GM13976 (cell line): ENCODE measurements at places on chromosomes 6 and 20.
A peak's percentile ranks its signal among the peaks of the same experiment; 100 is the strongest.

- DNase-seq, result no peak
These were observed 73.0 kb downstream of the SERAC1 start for GRCh38 chr6:158095031-158095430.

DNA sequence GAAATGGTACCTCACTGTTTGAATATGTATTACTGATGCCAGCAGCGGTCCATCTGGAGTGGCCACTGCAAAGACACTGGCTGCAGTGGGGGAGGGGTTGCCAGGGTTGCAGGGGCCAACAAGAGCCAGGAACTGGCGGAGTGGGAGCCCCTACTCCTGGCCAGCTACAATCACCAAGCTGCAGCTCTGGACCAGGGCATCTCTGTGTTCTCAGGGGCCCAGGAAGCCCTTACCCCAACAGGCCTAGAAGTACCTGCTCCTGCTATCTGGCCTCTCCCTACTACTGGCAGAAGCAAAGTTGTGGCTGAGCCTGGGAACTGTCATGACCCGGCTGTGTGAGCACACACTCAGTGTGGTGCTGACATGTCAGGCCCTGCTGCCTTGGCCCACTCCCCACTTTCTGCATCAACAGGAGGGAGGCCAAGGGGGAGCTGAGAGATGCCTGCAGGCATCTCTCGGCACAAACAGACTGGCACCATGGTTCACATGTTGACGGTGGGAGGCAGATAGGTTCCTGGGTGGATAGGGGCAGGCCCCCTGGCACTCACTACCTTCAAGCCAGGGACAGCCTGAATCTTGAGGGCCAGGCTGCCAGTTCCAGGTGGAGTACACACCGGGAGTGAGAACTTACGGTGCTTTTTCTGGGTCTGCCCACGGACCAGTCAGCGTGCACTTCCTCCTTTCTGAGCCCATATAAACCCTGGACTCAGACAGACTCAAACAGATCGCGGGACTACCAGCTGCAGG, 1188.0 kb downstream of the GRIK2 start:
- no peak for DNase-seq

GRCh38 chr6:162157167-162157870, 570.2 kb downstream of the PRKN start:
- DNase-seq, result no peak

- DNase-seq, result no peak
These were observed 78.4 kb downstream of the ADTRP start for GRCh38 chr6:11700118-11700718.

GRCh38 chr20:23152308-23152892, 66.3 kb upstream of the CD93 start:
- no peak for DNase-seq

GRCh38 chr20:44966030-44966961, at the start of gene STK4:
Gene STK4 (plus strand): TSS chr20:44966512. CDS start chr20:44966569, 57 bp downstream.
- DNase-seq, result peak; percentile 91

DNA sequence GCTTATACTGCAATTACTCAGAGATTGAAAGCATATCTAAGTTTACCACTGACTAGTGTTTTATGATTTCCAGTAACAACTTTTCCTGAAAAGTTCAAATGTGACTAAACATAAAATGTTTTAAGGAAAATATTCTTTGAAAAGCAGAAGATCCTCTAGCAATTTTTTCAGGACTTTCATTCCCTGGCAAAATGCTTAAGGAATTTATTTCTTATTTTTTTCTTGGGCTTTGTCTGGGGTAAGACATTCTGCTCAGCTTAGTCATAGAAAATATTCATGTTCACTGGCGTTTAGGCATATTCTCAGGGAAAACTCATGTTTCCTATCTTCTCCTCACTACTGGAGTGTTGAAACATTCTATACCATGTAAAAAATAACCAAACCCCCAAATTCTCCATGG, 235.3 kb upstream of the CEP162 start:
- DNase-seq, result no peak

GRCh38 chr6:6915219-6915618, 192.5 kb upstream of the RREB1 start:
- no peak for DNase-seq

DNA sequence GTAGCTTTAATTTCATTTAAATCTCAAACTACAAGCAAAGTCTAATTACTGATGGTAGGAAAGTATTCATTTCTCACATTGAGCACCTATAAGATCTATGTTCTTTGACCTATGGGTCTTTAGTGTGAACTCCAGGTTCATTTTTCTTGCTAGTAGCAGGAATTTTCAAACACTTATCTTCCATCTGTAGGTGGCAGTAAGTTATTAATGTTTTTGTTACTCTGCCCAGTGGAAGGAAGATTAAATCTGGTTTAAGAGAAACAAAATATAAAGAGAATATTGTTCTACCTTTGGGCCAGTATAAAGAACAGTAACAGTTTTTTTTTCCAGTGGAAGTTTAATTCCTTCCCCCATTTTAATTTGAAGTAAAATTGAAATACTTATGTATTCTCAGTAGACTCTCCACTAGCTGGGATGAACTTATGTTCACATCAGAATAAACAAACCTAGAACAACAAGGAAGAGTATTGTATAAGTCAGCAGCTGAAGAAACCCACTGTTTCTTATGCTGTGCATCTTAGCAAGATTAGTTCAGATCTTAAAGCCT, 328.2 kb downstream of the PHF3 start:
- no peak for DNase-seq

- DNase-seq, result no peak
These were observed 607.7 kb upstream of the CITED2 start for GRCh38 chr6:139982195-139982594.

- DNase-seq, result no peak
These were observed 71.0 kb downstream of the SSR1 start for GRCh38 chr6:7241709-7242645.

- DNase-seq, result no peak
These were observed 77.1 kb upstream of the MRPS10 start for GRCh38 chr6:42294759-42295158.

- DNase-seq, result no peak
These were observed 225.9 kb upstream of the CST7 start for GRCh38 chr20:24723186-24723585.

GRCh38 chr20:23315099-23315498, 35.5 kb upstream of the NXT1 start:
- DNase-seq, result no peak

- no peak for DNase-seq
These were observed 299.9 kb upstream of the BMP2 start for GRCh38 chr20:6467562-6467961.

DNA sequence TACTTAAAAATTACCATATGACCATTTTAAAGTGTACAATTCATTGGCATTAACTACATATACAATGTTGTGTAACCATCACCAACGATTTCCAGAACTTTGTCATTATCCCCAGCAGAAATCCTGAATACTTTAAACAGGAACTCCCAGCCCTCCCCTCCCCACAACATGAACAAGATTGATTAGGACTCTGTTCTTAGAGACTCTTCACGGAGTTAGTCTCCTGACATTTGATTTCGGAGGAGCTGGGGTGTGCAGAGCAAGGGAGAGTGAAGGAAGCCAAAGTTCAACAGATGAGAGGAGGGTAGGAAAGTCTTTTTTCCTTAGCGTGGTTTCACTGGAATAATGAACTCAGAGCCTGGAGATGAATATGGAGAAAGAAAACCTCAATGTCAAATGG, 17.2 kb upstream of the QKI start:
- no peak for DNase-seq

- no peak for DNase-seq
These were observed 14.2 kb downstream of the TXLNB start for GRCh38 chr6:139277587-139277986.

- no peak for DNase-seq
These were observed 429.1 kb downstream of the ADGRB3 start for GRCh38 chr6:69064226-69064625.

DNA sequence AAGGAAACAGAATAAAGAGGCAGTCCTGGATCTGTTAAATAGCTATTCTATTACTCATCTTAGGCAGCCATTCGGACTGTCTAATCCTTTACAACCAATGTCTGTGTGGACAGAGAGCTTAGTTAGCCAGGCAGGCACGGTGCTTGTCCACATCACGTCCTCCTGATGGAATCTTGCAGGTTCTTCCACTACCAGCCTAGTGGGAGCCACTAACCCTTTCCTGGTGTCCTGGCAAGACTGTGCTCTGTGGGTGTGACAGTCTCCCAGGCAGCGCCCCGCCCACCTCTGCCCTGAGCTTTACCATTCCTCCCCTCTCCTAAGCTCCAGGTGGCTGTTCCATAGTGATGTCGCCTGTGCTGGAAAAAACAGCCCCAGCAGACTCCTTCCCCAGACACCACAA, 78.3 kb upstream of the CLDN20 start:
- no peak for DNase-seq

GRCh38 chr20:13839421-13840092, 54.7 kb downstream of the NDUFAF5 start:
- no peak for DNase-seq

GRCh38 chr20:31720486-31721407, 1.9 kb downstream of the BCL2L1 start:
- no peak for DNase-seq

DNA sequence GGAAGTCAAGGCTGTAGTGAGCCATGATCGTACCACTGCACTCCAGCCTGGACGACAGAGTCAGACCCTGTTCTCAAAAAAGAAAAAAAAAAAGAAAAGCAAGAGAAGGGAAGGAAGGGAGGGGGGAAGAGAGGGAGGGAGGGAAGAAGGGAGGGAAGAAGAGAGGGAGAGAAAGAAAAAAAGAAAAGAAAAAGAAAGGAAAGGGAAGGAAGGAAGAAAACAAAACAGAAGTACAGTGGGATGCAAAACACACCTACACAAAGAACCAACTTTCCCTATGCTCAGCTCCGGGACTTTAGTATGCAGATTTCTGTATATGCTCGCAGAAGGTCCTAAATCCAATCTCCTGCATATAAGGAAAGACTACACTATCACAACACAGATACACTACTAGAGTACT, 2.5 kb upstream of the WTAP start:
- DNase-seq, result no peak

DNA sequence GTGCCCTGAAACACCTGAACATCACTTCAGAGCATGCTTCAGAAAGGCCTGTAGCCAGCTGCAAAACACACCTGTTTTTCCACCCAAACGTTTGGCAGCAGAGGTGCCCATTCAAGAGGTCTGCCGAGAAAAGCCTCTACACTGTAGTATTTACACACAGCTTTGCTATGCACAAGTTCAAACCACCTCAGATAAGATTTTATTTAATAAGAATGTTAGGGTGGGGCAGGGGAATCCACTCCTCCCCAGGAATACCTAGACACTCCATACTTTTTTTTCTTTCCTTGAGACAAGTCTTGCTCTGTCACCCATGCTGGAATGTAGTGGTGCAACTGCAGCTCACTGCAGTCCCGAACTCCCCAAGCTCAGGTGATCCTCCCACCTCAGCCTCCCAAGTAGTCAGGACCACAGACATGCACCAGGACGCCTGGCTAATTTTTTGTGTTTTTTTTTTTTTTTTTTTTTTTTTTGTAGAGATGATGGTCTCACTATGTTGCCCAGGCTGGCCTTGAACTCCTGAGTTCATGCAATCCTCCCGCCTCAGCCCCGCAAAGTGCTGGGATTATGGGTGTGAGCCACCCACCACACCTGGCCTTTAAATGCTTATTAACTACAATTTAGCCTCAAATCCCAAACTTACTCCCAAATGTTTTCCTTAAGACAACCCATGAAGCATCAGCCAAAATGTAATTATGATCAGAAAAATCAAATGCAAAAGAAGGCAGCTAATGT, 9.7 kb downstream of the MRPL14 start:
- no peak for DNase-seq

GRCh38 chr20:16189371-16189770, 383.9 kb downstream of the KIF16B start:
- no peak for DNase-seq

DNA sequence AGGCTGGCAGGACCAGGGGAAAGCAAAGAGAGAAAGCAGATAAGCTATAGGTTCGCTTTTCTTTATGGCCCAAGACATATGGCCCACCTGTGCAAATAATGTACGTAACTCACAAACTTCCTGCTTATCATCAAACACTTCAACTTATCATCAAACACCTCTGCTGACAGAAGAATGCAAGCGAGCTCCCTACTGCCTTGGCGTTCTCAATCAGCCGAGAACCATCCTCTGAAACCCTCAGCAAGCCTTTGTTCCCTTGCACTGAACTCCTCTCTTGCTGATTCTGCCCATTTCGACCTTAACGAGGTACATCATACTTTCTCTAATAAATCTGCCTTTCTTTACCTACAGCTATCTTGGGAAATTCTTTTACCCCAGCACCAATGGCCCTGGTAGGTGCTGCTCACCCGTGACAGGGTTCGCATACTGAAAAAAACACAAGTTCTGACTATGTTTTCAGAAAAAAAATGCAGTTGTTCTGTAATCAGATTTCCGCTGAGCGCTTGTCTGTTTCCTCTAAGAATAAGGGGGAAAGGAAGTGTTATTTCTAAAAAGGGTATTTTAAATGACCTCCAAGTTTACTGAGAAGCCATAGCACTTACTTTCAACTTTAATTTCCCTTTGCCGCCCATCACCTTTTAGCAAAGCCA, 28.3 kb downstream of the SERPINB6 start:
- no peak for DNase-seq

GRCh38 chr6:158715330-158716311, 65.8 kb downstream of the SYTL3 start:
- peak; percentile 77 for DNase-seq

DNA sequence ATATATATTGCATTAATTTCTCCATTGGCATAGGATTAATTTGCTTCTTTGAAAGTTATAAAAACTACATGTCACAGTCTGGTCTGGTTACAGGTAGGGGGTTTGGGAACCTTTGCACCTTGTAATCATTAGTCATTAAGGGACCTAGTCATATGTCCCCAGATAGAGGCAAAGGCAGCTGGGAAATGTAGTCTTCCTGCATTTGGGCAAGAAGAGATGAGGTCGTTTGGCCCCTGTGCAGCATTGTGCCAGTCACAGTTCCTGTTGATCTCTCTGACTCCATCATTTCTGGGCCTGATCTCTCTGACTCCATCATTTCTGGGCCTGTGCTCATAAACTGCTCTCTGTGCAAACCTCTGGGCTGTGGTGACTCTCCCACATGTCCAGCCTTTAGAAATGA, 73.2 kb downstream of the BCKDHB start:
- no peak for DNase-seq

GRCh38 chr20:10510216-10510615, 75.1 kb downstream of the SLX4IP start:
- no peak for DNase-seq

- DNase-seq, result no peak
These were observed 608.1 kb downstream of the QKI start for GRCh38 chr6:164022632-164023031.
